Colonic mucosa (tissue), 4 donors: ENCODE measurements at places on chromosomes 13 and 19.

GRCh38 chr19:29667387-29667783 is 2.1 kb downstream of the PLEKHF1 start:
- peak overlapping the region; percentile 75 for H3K27ac ChIP-seq
- H3K4me3 ChIP-seq = no peak overlapping the region
- no peaks in the 10 kb centered on the region for H3K36me3 ChIP-seq
- H3K4me1 ChIP-seq = peaks cover 3% of the 10 kb centered on the region
- no peaks in the 10 kb centered on the region for H3K27me3 ChIP-seq

- no peak overlapping the region for H3K27ac ChIP-seq
- no peaks in the 10 kb centered on the region for H3K27me3 ChIP-seq
- no peaks in the 10 kb centered on the region for H3K36me3 ChIP-seq
- no peaks in the 10 kb centered on the region for H3K4me1 ChIP-seq
- H3K4me3 ChIP-seq = no peak overlapping the region
Observed at GRCh38 chr13:96982672-96983071, 11.6 kb downstream of the OXGR1 start.

GRCh38 chr19:15288146-15288963 is 44.0 kb downstream of the BRD4 start:
- H3K36me3 ChIP-seq = no peaks in the 10 kb centered on the region
- H3K4me1 ChIP-seq = peaks cover 13% of the 10 kb centered on the region
- no peaks in the 10 kb centered on the region for H3K27me3 ChIP-seq
- H3K27ac ChIP-seq = no peak overlapping the region

DNA sequence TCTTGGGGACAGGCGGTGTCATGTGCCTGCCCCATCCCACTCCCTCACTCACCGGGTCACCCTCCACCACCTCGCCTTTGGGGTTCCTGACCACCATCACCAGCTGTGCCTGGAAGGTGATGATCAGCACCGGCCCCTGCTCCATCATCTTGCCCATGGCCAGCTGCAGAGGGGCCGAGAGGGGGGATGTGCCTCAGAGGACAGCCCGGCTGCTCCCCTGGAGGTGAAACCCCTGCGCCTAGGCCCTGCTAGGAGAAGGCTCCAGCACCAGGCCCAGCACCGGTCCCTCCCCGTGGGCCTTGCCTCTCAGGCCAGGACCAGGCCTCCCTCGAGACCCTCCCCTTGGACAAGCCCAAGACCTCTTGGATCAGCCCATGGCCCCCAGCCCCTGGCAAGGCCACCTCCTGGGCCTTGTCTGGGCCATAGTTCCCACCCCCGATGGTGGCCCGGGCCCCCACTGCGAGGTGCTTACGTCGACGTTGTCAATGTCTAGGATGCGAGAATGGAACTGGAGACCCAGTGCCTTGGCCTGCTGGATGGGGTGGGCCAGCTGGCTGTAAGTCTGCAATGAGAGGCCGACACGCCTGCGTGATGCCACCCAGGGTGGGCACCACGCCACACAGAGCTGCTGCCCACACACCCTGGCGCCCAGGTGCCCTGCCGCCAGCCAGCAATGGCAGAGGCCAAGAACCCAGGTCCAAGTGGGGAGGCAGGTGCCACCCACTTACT is 1.8 kb upstream of the CTXN1 start:
- H3K36me3 ChIP-seq = peaks cover 12% of the 10 kb centered on the region
- DNase-seq = no peak
- H3K4me3 ChIP-seq = no peak overlapping the region
- H3K27me3 ChIP-seq = no peaks in the 10 kb centered on the region

DNA sequence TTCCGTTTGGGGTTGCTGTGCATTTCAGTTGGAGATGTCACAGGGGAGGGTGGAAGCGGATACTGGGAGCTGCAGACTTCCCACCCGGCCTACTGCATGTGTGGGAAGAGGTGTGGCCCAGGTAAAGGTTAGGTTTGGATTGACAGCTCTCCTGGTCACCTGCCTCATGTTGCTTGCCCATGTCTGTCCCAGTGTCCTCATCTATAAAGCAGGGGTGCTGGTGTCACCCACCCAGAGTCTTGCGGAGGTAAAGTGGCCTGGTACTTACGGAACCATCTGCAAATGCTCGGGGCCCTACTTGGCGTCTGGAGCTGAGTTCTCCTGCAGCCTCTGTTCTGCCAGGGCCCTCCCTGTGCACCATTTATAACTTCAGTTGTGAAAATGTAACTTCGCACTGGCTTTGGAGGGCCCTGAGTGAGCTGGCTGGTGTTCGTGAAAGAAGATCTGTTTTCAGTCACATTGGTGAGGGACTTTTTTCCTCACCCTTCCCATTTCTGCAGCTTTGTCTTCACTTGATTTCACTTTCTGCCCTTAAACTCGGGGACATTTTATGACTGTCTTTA is 65.1 kb upstream of the TEX29 start:
- no peak overlapping the region for H3K4me3 ChIP-seq
- DNase-seq = no peak
- H3K4me1 ChIP-seq = no peaks in the 10 kb centered on the region
- no peak overlapping the region for H3K27ac ChIP-seq

- H3K27me3 ChIP-seq = no peaks in the 10 kb centered on the region
- H3K36me3 ChIP-seq = no peaks in the 10 kb centered on the region
- H3K4me1 ChIP-seq = no peaks in the 10 kb centered on the region
- DNase-seq = no peak
- H3K4me3 ChIP-seq = no peak overlapping the region
Observed at GRCh38 chr13:28503182-28503967, 8.4 kb upstream of the FLT1 start.

DNA sequence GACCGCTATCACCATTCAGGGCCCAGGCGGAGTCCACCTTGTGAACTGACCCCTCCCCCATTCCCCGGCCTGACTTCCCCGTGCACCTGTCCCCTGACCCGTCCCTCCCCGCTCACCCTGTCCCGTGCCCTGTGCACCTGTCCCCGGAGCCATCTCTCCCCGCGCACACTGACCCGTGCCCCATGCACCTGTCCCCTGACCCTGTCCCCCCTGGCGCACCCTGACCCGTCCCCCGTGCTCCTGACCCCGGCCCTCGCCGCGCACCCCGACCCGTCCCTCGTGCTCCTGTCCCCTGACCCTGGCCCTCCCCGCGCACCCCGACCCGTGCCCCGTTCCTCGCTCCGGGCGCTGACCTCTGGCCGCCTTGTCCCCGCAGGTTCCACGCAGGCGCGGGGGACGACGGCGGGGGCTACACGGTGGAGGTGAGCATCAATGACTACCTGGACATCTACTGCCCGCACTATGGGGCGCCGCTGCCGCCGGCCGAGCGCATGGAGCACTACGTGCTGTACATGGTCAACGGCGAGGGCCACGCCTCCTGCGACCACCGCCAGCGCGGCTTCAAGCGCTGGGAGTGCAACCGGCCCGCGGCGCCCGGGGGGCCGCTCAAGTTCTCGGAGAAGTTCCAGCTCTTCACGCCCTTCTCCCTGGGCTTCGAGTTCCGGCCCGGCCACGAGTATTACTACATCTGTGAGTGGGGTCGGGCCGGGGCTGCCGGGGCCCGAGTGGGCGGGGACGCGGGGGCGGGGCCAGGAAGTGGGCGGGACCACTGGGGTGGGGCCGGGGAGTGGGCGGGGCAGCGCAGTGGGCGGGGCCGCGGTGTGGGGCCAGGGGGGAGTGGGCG is 9.7 kb downstream of the EFNA2 start:
- no peak for DNase-seq
- H3K36me3 ChIP-seq = no peaks in the 10 kb centered on the region
- H3K27ac ChIP-seq = no peak overlapping the region
- H3K4me3 ChIP-seq = no peak overlapping the region

DNA sequence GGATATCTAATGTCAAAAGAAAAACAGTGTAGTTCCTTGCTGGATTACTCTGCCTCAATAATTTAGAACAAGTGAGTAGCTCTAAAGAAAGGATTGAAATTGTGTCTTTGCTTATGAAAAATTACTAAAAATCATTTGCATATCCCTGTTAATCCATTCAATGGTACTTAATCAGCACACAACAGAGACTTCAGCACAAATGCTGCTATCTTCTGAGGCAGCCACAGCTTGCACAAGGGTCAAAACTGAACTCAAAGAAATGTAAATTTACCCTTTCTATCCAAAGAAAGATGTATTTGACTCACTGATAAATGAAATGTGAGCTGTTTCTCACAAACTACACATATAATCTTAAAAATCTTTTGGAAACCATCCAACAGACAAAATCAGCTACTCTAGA is 116.2 kb downstream of the LHFPL6 start:
- no peak overlapping the region for H3K4me3 ChIP-seq
- no peaks in the 10 kb centered on the region for H3K4me1 ChIP-seq
- no peak for DNase-seq
- H3K27ac ChIP-seq = no peak overlapping the region

GRCh38 chr19:38993271-38993670 is 17.7 kb upstream of the FBXO17 start:
- no peak overlapping the region for H3K27ac ChIP-seq
- H3K27me3 ChIP-seq = no peaks in the 10 kb centered on the region
- DNase-seq = no peak
- H3K4me1 ChIP-seq = no peaks in the 10 kb centered on the region
- H3K36me3 ChIP-seq = no peaks in the 10 kb centered on the region

- no peak overlapping the region for H3K27ac ChIP-seq
- H3K4me1 ChIP-seq = peaks cover 3% of the 10 kb centered on the region
- no peaks in the 10 kb centered on the region for H3K36me3 ChIP-seq
- DNase-seq = no peak
Observed at GRCh38 chr13:112887151-112887550, 81.9 kb upstream of the MCF2L start.

GRCh38 chr13:99351772-99352171 is 44.6 kb upstream of the GPR183 start:
- no peak overlapping the region for H3K4me3 ChIP-seq
- no peaks in the 10 kb centered on the region for H3K36me3 ChIP-seq
- H3K4me1 ChIP-seq = no peaks in the 10 kb centered on the region
- no peak overlapping the region for H3K27ac ChIP-seq
- H3K27me3 ChIP-seq = no peaks in the 10 kb centered on the region
- DNase-seq = no peak

DNA sequence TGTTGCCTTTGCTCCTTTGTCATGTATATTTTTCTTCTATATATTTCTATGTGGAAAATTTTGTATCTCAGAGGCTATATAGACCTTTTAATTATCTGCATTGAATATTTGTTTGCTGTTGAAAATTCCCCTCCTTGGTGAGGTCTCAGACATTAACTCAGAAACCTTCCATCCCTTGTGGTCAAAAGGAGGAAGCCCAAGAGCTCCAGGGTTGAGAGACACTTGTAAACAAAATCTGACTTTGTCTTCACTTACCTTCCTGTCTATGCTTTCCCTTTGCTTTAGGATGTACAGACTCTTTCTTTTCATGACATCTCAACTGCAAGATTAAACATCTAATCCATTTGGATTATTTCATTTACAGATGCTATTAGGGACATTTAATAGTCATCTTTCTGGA is 157.5 kb downstream of the PCDH20 start:
- DNase-seq = no peak
- H3K27ac ChIP-seq = no peak overlapping the region
- H3K27me3 ChIP-seq = no peaks in the 10 kb centered on the region
- H3K4me3 ChIP-seq = no peak overlapping the region
- no peaks in the 10 kb centered on the region for H3K4me1 ChIP-seq

DNA sequence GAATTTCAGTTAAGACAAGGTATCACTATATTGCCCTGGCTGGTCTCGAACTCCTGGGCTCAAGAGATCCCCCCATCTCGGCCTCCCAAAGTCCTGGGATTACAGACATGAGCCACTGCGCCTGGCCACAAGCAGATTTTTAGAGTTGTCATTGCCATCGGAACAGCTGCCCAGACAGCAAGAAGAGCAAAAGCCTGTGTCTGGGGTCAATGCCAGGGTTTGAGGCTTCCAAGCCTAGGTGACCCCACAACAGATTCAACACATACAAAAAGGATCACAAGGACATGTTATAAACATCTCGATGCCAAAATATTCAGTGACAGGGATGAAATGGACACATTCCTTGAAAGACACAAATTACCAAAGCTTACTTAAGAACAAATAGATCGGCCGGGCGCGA is 40.1 kb upstream of the KLF2 start:
- H3K27me3 ChIP-seq = no peaks in the 10 kb centered on the region
- H3K4me3 ChIP-seq = no peak overlapping the region
- H3K4me1 ChIP-seq = no peaks in the 10 kb centered on the region
- DNase-seq = no peak
- H3K27ac ChIP-seq = peak overlapping the region; percentile 71
- no peaks in the 10 kb centered on the region for H3K36me3 ChIP-seq

DNA sequence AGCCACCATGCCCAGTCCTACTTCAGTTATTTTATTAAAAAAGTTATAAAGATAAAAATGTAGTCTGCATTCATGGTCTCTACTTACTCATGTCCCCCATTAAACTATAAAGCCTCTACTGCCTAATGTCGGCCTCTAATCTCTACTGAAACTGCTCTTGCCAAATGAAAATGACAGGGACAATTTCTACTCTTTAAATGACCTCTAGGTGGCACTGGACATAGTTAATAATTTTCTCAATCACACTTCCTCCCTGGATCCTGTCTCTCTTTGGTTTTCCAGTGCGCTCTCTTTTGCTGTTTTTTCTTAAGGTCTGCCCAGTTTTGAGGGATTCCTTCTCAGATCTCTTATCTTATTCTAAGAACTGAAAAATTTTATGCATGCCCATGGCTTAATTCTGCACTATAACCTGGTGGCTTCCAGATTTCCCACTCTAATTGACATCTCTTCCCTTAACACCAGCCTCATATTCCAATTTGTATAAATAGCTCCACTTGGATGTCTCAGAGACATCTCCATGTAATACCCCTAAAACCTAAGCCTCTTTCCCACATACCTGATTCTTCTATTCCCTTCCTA is 54.3 kb downstream of the MTMR6 start:
- H3K4me3 ChIP-seq = no peak overlapping the region
- H3K27ac ChIP-seq = no peak overlapping the region
- H3K4me1 ChIP-seq = no peaks in the 10 kb centered on the region
- DNase-seq = no peak
- H3K36me3 ChIP-seq = no peaks in the 10 kb centered on the region

DNA sequence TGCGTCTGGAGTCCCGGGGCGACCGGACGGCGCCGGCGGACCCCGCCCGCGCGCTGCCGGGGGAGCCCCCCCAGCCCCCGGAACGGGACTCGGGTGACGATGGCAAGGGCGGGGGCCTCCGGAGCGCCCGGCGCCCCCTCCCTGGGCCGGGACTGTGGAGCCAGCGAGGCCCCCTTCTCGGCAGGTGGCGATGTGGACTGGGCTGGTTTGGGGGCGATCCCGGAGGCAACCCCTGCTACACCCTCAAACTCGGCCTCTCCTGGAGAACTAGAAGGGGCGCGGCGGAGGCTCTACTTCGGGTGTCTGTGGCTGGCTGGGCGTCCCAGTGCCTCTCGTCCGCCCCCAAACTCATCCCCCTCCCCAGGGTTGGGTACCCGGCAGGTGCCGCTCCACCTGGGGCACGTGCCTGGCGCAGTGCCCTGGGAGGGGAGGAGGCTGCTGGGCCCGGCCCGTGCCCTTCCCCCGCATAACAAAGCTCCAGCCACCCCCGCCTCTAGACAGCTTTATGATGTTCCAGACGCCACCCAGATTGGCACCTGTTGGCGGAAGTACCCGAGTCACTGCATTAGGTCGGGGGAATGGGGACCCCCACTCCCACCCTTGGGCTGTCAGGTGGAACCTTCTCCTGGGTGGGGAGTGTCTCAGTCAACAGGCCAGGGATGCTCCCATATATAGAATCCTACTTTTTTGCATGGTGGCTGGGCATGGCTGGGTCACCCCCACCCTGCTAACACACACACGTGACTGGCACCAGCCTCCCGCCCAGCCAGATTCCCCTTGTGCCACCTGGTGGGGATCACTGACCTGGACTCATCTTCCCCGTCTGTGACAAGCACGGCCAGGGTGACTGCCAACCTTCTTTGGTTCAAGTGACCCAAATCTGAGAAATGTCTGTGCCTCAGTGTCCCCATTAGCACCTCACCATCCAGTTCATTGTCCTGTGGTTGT is 722 bp downstream of the PKN1 start:
- peak overlapping the region; percentile 65 for H3K4me3 ChIP-seq
- peak overlapping the region; percentile 51 for H3K27ac ChIP-seq
- no peaks in the 10 kb centered on the region for H3K27me3 ChIP-seq
- peaks cover 8% of the 10 kb centered on the region for H3K4me1 ChIP-seq
- DNase-seq = peak; percentile 80
- no peaks in the 10 kb centered on the region for H3K36me3 ChIP-seq
